ENCODE measurements at places on chromosomes 1 and 21.

- no peak for DNase-seq
Observed at GRCh38 chr1:98104289-98104688, 183.5 kb upstream of the DPYD start.

DNA sequence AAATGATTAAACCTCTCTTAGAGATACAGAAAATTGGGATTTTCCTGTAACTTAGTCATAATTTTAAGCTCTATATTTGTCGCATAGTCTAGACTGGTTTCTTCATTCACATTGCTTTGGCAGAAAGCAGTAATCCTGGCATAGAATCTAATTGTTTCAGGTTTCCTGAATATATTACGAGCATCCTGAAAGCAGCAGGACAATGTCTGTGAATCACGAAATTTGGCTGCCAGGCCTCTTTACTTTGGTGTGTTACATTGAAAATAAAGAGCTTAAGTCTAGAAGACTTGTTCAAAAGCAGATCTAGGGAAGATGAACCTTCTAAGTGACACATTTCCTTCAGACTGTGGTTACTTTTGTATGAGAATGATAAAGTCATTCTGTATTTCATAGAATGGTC lies 72.2 kb downstream of the TDRD5 start:
- no peak for DNase-seq

- DNase-seq, result no peak
Observed at GRCh38 chr1:11428789-11429188, 50.2 kb upstream of the DISP3 start.

- no peak for DNase-seq
Observed at GRCh38 chr1:157132616-157133167, 5.5 kb downstream of the ETV3 start.

DNA sequence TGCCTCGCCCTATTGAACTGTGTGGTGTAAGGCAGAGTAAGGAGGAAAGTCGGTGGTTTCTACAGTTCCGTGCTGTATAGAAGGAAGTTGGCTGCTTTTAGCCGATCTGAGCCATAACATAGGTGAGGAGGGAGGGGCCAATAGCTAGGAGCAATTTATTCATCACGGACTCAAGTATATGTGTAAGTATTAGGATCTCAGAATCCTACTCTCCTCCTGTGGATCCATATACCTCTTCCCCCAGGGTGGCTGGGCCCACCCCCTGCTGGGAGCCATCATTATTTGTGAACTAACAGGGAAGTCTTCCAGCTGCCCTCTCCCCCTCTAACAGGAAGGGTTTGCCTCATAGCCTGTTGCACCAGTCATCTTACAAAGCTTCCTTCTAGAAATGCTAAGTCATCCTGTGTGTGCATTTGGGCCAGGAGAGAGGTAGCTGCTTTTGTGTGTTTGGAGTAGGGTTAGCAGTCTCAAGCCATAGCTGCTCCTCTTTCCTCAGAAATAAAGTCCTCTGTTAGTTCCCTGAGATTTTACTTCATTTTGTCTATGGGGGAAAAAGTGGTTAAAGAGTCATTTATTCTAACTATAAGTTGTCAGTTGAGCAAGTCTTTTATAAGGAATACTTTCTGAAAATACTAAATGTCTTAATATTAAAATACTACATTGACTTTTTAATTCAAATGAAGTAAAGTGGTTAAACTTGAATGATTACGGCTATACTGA lies 14.9 kb upstream of the CENPS start:
- DNase-seq, result no peak

DNA sequence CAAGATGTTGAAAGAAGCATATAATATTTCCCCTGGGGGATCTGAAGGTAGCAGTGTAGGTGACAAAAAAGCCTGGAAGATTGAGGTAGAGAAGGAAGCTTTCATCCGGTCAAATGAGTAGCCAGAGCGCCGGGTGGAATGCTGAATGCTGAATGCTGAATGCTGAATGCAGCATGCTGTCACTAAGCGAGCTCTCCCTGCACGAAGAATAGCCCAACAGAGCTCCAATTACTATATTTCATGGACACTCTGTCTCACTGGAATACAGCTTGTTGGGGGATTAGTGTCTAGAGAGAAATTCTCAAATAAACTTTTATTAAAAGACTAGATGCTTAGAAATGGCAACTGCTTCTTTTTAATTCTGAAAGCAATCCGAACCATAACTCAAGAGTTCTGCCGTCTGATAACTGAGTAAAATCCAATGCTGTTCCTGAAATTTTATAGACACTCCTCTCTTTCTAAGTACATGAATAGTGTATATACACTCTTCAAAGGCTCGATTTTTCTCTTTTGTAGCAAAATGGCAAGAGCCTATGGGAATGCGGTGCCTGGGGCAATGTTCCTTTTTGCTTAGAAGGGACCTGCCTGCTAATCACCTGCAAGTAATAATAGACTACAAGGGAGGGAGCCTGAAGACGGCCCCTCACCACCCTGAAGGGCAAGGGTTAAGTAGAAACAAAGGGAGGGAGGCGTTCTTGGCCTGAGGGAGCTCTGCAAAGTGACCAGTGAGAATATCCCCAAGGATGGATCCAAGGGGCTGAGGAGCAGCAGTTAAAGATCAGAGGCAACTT lies 203.7 kb upstream of the ESRRG start:
- no peak for DNase-seq

DNA sequence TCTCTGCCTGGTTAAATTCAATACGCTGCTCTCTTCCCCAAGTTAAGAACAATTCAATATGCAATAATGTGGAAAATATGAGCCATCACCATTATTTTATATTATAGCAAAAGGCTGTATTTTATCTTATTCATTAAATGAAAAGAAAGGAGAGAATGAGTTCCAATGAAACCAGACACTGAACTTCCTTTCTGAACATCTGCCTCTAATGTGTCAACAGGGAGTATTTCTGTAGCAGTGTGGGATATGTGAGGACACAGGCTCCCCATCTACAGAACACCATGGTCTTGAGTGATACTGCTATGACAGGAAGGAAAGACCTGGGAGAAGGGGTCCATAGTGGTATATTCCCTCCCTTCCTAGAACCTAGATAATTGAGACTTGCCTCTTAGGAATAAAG lies 46.3 kb downstream of the CASQ2 start:
- no peak for DNase-seq

DNA sequence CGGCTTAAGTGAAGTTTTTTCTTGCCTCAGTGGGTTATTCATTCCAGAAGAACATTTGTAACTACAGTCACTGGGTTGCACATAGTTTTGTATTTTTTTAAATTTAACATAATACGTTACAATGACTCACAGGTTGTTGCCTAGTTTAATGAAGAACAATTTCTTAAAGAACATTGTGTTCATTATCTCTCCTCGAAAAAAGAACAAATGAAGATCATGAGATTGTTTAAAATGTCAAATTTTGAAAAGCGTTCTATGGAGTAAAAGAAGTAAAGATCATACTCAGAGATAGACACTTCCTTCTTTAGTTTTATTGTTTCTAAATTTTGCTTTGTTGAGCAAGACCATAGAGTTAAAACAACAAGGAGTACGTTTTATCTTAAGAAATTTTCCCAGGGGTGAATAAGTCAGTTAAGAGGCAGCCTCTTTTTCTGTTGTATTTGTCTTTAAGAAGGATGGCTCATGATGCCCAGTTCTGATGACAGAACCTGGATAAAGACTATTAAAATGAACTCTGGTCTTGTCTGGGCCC lies 10.5 kb upstream of the SLAMF1 start:
- DNase-seq, result no peak

- DNase-seq, result peak; percentile 84
Observed at GRCh38 chr1:234699795-234700665, 90.1 kb upstream of the IRF2BP2 start.

- DNase-seq, result no peak
Observed at GRCh38 chr1:59769736-59770095, 45.0 kb upstream of the HOOK1 start.

GRCh38 chr1:182770232-182770631 lies 19.3 kb upstream of the NPL start:
- DNase-seq, result no peak
